ENCODE measurements at places on chromosomes 12 and 14.

- no peak for DNase-seq
These were observed 191.8 kb downstream of the BMP4 start for GRCh38 chr14:53764846-53765245.

DNA sequence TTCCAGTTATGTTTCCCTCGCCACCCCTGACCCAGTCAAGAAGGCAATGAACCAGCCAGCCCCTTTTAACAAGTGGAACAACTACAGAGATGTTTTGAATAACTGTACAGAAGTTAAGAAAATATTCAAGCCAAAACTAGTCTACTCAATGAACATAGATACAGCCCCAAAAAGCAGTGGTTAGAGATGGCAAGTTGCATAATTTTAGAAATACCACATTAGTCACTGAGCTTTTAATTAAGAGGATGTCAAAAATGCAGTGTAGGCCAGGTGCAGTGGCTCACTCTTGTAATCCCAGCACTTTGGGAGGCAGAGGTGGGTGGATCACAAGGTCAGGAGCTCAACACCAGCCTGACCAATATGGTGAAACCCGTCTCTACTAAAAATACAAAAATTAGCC is 27.2 kb downstream of the PROX2 start:
- DNase-seq = no peak

DNA sequence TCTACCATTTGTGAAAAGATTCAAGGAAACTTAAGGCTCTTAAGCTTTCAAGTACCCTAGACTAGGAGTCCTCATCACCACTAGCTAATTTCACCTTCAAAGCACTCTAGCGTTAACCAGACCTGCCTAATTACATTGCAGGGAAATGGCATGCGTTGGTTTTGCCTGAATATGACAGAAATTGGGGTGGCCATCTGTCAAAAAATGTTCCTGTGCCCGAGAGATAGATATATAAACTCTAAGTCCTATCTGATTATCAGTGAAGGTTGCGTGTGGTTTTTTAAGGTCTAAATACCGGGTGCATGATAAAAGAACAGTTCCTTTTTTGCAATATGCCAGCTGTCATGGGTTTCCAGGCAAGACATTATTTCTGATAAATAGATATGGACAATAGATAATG is 48.3 kb downstream of the SPRING1 start:
- DNase-seq = no peak

DNA sequence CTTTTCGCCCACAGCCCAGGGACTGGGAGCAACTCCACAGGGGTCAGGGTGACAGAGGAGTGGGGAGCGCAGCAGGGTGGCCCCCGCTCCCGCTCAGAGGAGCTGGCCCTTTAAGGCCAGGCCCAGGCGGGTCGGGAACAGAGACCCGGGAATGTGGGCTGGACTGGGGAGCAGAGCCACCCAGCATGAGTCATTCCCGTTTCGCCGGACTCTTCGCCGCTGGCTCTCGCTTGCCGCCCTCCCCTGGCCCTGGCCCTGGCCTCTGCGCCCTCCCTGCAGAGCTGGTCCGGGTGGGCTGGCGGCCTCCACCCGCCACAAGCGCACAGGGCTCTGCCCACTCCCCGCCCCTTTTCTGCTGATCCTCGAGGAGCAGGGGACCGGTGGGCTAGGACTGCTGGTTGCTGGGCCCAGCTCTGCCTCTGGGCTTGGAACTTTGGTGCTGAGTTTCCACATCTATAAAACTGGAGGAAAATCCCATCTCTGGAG is 92.8 kb downstream of the NINJ2 start:
- DNase-seq = no peak

GRCh38 chr14:102622262-102622885 is 29.9 kb downstream of the RCOR1 start:
- DNase-seq = no peak

GRCh38 chr12:57093415-57094207 is 4.7 kb downstream of the NAB2 start:
- no peak for DNase-seq

- DNase-seq = no peak
These were observed 112.2 kb downstream of the KCNA5 start for GRCh38 chr12:5155866-5156265.

DNA sequence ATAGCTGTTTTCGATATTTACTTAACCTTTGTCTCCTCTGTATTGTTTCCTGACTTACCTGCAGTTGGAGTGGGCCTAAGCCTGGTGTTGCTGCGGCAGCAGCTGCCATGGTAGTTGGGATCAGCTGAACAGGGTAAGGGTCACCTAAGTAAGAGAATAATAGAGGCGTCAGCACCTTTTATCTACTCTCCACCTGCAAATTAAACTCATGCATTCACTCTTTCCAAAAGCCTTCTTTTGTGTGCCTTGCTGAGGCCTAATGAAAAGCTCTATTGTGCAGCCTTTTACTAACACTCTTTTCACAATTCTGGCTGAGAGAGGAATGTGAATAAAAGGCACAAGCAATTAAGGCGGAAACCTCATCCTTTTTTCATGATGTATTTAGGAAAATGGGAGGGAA is 308.7 kb downstream of the SOX5 start:
- no peak for DNase-seq

- DNase-seq = no peak
These were observed 13.5 kb downstream of the PHETA1 start for GRCh38 chr12:111355201-111355925.

- no peak for DNase-seq
These were observed 373.5 kb upstream of the CLEC14A start for GRCh38 chr14:38629412-38629811.

GRCh38 chr14:97581016-97581415 is 783.8 kb downstream of the VRK1 start:
- no peak for DNase-seq

DNA sequence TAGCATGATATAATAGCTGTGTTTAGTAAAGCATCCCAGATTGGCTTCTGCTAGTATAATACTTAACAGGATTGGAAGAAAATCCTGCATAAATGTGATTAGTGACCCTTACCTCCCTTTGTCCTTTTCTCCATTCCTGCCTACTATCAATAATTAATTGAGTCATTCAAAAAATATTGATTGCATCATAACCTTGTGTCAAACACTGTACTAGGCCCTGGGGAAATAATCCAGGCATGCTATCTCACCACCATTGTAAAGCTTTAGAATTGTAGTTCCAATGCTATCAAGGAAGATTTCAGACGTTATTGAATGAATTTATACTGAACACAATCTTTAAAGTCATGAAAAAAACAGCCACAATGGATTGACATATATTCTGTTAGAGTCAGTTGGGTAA is 378.6 kb upstream of the DDHD1 start:
- no peak for DNase-seq

- DNase-seq = no peak
These were observed 54.6 kb downstream of the ADGRD1 start for GRCh38 chr12:131008131-131008912.

DNA sequence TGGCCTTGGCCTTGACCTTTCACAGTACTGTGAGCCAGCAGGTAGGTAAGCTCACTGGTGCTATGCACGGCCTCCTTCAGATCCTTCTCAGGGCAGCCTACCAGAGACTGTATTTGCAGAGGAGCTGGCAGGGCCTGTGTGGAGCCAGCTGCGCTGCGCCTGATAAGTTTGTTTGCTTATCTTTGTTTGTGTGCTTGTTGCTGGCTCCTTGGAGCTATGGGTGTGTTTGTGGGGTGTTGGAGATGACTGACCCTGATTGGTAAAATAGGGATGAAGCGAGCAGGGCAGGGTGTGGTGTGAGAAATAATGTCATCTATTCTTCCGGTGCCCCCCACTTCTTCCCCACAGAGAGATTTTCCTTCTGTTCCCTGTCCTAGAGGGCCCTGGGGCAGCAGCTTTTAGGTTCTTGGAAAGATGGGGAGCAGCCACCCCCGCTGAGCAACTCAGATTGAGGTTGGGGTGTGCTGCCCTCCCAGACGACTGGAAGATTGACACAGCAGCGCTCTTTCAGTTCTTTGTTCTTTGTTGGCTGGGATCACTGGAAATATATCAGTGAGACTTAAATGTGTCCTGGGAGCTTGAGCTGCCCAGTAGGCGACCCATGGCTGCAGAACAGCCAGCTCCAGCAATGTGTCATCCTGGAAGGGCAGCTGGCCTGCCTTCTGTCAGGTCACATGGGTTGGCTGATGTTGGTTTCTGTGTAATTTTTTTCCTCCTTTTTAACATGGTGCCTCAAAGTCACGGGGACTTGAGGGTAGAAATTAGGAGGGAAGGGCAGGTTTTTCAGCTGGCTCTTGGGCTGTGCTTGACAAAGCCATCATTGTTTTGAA is 19.6 kb downstream of the MLXIP start:
- DNase-seq = no peak

DNA sequence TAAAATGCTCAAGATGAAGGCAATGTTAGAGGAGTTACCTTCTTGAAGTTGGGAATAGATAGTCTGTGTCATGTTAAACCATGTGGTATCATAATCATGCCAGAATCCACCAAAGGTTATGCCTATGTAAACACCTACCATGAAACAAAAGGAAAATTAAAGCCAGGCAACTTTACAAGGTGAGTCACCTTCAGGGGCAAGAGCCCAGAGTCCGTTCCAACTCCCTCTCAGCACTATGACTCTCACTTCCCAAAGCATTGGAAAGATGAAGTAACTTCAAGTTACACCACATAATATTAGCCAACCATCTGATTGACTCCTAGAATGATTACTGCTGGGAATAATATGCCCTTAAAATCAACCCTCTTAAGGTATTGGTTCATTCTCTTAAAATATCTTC is 38.5 kb downstream of the CATSPERB start:
- DNase-seq = no peak

GRCh38 chr14:70489579-70490200 is 37.7 kb downstream of the ADAM21 start:
- no peak for DNase-seq

DNA sequence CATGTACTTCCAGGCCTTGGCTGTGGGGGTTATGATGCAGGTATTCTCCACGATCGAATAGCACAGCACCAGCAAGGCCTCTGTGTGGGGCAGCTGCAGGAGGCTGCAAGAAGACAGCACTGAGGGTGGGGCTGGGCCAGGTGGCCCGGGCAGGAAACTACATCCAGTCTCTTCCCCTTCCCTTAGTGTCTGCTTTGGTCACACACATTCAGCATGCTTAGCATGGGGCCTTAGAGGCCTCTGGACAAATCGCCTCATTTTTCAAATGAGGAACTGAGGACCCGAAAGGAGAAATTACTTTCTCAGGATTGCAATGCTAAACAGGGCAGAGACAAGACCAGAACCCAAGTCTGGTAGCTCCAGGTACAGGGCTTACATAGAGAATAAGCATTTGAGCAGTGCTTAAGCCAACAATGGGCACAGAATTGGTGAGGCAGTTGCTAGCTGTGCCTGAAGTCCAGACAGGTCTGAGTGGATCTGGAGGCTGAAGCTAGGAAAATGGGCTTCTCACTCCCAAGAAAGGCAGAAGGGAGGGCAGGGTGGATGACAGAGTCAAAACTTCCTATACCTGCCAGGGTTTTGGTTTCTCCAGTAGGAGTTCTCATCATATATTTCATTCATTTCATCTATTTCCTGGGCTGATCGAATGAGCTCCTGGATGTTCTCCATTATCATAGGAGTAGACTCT is 3.5 kb downstream of the ACRBP start:
- no peak for DNase-seq

DNA sequence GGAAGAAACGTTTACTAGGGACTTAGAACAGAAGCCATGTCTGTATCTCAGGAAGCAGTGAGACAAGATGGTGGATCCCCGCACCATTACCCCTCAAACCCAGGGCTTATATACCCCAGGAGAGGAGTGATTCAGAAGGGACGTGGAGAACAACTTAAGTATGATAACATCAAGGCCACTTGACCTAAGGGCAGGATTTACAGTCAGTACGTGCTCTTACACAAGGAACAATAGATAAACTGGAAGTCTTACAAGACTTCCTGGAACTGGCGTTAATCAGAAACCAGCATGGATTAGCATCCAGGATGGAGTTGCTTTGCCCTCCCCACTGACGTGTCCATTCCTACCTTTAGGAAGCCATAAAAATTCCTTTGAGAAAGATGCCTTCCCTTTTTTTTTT is 8.6 kb upstream of the ETFBKMT start:
- DNase-seq = no peak

- DNase-seq = no peak
These were observed 171.9 kb downstream of the RGS6 start for GRCh38 chr14:72104011-72104613.

DNA sequence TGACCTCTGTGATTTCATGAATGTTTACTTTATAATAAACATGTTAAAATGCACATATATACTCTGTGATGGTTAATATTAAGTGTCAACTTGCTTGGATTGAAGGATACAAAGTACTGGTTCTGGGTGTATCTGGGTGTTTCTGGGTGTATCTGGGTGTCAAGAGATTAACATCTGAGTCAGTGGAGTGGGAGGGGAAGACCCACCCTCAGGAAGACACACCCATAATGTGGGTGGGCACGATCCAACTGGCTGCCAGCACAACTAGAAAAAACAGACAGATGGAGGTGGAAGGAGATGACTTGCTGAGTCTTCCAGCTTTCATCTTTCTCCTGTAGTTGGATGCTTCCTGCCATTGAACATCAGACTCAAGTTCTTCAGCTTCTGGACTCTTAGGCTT is 11.9 kb downstream of the NUP37 start:
- DNase-seq = no peak

GRCh38 chr12:64252681-64253080 is 30.6 kb upstream of the KICS2 start:
- DNase-seq = no peak

GRCh38 chr12:11500188-11500860 is 105.0 kb upstream of the PRB2 start:
- peak; percentile 53 for DNase-seq

GRCh38 chr12:91778938-91779400 is 366.7 kb downstream of the BTG1 start:
- peak; percentile 6 for DNase-seq

DNA sequence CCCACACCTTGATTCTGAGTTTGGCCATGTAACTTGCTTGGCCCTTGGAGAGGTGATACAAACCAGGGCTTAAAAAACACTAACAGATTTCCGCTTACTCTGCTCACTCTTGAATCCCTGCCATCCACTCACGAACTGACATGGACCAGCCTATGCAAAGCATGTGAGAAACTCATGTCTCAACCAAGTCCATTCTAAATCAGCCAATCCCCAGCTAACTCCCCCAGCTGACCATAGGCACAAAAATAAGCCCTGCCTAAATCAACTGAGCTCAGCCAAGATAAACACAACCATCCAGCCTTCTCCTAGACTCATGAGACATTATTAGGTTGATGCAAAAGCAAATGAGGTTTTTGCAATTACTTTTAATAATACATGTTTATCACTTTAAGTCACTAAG is 353.9 kb upstream of the TBX3 start:
- no peak for DNase-seq

- DNase-seq = no peak
These were observed 324.6 kb downstream of the TMEM121 start for GRCh38 chr14:105850853-105851581.

- DNase-seq = no peak
These were observed 18.1 kb downstream of the MANSC1 start for GRCh38 chr12:12331896-12332295.

- no peak for DNase-seq
These were observed 211.1 kb downstream of the GLT1D1 start for GRCh38 chr12:129064209-129064855.

GRCh38 chr12:131151558-131152345 is 198.0 kb downstream of the ADGRD1 start:
- no peak for DNase-seq
